ENCODE measurements at places on chromosomes 5 and 9.

GRCh38 chr9:97758334-97758916, 61.3 kb upstream of the XPA start:
- no peak for DNase-seq

DNA sequence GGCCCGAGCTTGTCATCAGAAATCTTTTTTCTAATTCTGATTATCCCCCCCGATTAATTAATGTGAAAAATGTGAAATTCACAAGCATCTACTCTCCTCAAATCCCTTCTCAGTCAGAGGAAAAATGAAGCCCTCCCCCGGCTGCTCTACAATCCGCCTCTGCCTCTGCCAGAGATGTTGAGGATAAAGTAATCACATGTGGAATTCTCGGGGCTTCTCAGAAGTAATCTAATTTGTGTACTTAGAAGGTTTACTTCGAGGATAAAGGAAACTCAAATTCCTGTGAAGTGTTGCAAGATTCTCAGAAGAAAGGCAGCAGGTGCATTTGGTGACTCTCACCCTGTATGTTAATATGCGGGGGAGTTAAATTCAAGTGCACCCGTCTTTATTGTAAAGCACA, 726.1 kb upstream of the ADAMTS16 start:
- no peak for DNase-seq

GRCh38 chr5:80659106-80659505, 4.3 kb upstream of the DHFR start:
- no peak for DNase-seq

DNA sequence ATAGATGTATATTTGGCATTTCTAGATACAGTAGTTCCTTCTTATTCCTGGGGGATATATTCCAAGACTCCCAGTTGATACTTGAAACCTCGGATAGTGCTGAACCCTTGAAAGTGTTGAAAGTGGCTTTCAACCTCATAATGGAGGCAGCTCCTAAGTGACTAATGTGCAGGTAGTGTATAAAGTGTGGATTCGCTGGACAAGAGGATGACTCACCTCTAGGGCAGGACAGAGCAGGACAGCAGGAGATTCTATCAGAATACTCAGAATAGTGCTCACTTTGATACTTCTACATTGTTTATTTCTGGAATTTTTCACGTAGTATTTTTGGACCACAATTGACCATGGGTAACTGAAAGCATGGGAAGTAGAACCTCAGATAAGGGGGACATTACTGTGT, 1138.9 kb upstream of the WWC1 start:
- DNase-seq: no peak

DNA sequence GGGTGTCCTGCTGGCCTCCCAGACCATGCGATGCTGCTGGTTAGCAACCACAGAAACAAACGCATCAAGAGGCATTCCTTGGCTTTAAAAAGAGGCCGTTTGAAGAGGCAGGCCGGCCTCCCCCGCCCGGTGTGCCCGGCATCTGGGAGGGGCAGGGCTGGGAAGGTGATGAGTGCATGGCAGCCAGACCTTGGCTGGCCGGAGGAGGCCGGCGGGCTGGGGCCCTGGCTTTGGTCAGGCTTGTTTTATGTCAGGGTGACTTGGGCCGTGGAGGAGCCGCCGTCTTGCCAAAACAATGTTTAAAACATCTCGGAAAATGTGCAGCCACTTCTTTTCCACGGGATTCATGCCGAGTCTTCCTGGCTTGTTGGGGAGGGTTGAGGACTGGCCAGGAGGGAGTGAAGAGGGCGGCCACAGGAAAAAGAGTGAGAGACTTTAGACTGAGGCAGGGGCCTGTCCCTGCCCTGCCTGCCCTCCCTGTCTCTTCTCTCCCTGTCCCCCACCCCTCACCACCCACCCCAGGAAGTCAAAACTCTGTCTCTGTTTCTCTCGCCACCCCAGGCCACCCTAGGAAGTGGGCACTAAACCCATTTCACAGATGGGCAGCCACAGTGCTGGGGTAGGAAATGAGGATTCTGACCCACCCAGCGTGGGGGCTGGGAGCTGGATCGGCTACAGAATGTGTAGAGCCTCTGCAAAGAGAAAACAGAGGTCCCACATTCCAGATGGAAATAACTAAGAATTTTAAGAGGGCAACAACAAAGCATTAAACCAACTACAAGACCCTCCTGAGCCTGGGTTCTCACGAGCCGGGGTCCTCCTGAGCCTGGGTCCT, 143.0 kb downstream of the RXRA start:
- no peak for DNase-seq

Measured in CD4-positive, alpha-beta T cell treated with Interleukin-12 subunit alpha and Interleukin-12 subunit beta, for 1 hour (primary cell).